ENCODE measurements at places on chromosomes 2 and 18.

DNA sequence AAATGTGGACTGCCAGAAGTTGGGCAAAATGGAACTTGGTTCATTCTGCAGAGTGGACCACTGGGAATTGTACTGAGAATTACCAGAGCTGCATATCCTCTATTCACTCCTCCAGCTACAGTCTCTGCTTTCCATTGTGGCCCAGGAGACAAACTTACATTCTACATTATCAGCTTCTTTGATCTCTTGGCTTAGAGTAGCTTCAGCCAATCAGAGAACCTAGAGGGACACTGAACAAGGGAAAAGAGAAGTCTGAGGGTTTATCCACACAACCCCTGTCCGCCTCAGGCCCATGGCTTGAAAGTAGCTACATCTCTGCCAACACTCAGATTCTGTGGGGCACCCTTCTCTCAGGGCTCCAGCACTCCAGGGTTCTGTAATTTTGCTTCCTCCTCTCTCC is 251.1 kb downstream of the TRIB2 start:
- DNase-seq = no peak

GRCh38 chr2:149648282-149649030 is 60.9 kb upstream of the MMADHC start:
- no peak for DNase-seq

DNA sequence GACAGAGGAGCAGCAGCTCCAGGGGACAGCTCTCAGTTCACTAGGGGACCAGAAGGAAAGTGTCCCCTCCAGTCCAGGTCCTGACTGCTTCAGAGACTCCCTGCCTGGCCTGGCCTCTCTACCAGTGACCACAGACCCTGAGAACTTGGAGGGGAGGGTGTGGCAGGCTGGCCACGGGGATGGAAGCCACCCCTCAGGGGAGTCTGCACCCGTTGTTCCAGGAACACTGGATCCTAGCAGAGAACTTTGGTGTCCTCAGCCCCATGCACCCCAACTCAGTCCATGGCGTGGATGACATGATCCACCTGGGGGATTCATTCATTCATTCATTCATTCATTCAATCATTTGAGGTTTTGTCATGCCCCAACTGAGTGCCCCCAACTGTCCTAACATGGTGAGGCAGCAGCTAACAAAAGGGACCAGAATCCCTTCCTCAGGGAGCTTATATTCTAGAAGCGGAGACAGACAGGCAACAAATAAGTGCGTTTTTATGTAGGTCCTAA is 31.9 kb downstream of the MYO7B start:
- DNase-seq = no peak

- DNase-seq = no peak
Measured at GRCh38 chr2:203070701-203071100, 56.0 kb downstream of the NBEAL1 start.

GRCh38 chr2:221186873-221187272 is 385.2 kb downstream of the EPHA4 start:
- no peak for DNase-seq

- DNase-seq = no peak
Measured at GRCh38 chr18:59684777-59685176, 12.4 kb downstream of the CCBE1 start.

DNA sequence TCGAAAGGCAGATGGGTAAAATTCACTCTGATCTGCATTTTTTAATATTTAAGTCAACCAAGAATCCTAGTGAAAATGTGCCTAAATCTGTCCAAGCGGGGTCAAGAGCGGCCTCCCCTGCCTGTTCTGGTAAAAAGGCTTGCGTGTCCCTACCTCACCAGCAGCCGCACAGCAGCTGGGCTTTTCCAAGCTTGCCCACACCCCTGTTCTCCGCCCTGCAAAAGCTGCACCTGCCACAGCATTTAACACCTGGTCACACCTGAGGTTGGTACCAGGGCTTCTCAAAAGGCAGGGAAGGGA is 25.8 kb upstream of the TMEM182 start:
- DNase-seq = no peak
